KBM-7 (cell line): ENCODE measurements at places on chromosomes 12 and 14.

GRCh38 chr12:20450591-20451180 lies 82.3 kb downstream of the PDE3A start:
- no peak for DNase-seq

- no peak for DNase-seq
Observed at GRCh38 chr14:101098177-101098576, 194.7 kb upstream of the RTL1 start.

GRCh38 chr12:569091-569676 lies 94.1 kb downstream of the NINJ2 start:
- no peak for DNase-seq

- no peak for DNase-seq
Observed at GRCh38 chr14:34835312-34835711, 39.8 kb downstream of the BAZ1A start.

GRCh38 chr12:22234561-22234960 lies 99.9 kb downstream of the ST8SIA1 start:
- no peak for DNase-seq

DNA sequence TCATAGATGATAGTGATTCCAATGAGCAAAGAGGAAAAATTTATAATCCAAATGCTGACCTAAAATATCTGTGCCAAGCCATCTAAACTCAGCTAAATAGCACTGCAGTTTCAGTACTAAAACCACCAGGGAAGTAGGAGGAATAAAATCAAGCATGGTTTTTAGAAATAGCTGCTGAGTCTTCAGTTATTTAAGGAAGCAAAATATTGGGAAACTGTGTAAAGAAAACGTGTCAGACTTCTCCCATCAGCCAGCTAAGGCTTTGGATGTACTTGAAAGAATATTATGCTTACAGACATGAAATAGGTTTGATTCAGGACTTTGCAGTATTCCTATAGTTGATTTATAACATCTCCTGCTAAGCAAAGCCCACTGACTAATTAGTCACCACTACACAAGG lies 24.7 kb downstream of the CLEC2D start:
- DNase-seq, result no peak

- no peak for DNase-seq
Observed at GRCh38 chr12:18882690-18883089, 144.8 kb downstream of the CAPZA3 start.

- no peak for DNase-seq
Observed at GRCh38 chr14:101733211-101733610, 28.3 kb upstream of the PPP2R5C start.
